AG04450 (cell line): ENCODE measurements at places on chromosomes 6 and 20.

DNA sequence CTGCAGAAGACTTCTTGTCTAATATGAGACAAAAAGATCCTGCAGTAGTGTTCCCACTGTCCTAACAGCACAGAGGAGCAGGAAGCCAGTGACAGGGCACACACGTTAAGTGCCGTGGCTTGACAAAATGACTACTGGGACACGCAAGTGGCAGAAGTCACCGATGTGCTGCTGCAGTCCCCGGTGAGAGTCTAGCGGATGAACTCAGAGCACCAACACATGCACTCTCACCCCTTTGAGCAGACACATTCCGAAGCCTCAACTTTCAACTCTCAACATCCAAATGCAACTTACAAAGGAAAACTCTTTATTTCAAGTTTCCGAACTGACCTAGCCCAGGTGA is 898 bp downstream of the LAMA4 start:
- no peak for DNase-seq

DNA sequence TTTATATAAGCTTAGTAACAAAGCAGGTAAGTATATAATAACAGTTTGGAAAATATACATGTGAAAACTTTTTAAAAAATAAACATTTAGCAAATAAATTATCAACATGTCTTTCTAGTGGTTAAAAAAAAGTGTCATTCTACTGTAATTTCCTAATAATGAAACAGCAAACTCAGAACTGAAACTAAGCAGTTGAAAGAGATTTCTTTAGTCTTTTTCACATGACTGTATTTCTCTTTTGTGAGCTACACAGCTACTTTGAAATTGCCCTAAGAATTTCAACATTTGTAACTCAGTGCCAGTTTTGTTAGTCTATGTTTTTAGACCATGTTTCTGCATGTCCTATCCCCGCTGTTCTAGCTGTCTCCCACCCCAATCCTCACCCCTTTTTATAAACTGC is 28.4 kb upstream of the SDHAF4 start:
- no peak for DNase-seq

- no peak for DNase-seq
Measured at GRCh38 chr6:65566117-65566516, 140.9 kb downstream of the EYS start.

GRCh38 chr20:2794866-2795447 is 5.5 kb downstream of the CPXM1 start:
- no peak for DNase-seq
